ENCODE measurements at places on chromosomes 11 and 22. TPM values are rescaled to one million over a fixed set of nuclear protein-coding genes. Genes with fewer than 3 reads are reported as not detected.

GRCh38 chr11:44634401-44635281 is 69.2 kb downstream of the CD82 start:
- peak; percentile 68 for DNase-seq

SLC22A9 gene
- total RNA-seq, result not detected

ZFP91 gene
- 42.1 TPM for total RNA-seq

MMP7 gene
- total RNA-seq, result 2,825 TPM

- peak; percentile 65 for DNase-seq
Measured at GRCh38 chr11:132028380-132029240, 658.2 kb downstream of the NTM start.

APOL6 gene
- 37.9 TPM for total RNA-seq

DNA sequence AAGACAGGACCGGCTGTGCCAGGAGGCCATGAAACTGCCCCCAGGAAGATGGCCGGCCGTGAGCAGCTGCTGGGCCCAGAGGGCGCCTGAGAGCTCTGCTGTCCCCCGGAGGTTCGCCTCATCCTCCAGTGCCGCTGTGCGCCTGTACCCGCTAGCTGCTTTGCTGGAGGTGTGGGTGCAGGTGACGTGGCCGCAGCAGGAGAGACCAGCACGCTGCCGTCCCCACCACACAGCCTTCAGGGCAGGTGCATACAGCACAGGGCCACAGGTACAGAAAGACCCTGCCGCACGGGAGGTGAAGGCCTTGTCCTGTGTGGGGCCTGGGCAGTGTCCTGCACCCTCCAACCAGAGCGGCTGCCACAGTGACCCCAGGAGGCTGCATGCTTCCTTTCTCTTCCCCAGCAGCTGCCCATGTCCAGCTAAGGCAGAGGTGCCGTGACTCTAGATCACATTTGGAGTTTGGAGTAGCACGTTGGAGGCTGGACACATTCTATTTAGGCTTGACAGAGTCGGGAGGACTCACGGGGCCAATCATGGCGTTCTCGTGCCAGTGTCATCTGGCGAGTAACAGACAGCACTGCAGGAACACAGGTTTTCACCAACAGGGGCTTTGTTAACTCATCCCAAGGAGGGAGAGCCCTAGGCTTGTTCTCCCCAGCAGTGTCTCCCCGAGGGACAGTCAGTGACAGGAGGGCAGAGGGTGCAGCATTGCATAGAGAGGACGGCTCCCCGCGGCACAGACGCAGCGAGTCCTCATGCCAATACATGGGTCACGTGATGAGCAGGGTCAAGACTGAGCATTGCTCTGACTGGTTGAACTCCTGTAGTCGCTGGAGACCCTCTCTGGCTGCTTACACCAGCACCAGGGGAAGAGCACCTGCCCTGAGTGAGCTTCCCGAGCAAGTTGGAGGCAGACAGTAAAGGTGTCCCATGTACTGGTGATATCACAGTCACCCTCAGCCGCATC is 18.7 kb upstream of the PANX2 start:
- DNase-seq, result no peak

DNA sequence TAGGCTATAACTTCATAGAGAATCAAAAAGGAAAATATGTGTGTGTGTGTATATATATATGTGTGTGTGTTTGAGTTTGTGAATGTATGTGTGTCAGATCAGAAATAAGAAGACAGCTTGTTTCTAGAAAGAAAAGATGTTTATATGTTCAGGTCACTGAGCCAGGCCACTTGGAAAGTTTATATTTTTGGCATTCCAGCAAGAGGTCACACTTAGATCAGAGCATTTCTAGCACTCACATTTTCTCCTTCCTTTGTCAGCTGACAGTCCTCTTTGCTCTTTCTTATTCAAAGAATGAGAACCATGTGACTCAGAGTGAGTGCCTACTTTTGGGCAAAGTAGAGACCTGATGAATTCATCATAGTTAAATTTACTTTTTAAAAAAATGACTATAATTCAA is 22.9 kb downstream of the RAB38 start:
- peak; percentile 31 for DNase-seq

DNA sequence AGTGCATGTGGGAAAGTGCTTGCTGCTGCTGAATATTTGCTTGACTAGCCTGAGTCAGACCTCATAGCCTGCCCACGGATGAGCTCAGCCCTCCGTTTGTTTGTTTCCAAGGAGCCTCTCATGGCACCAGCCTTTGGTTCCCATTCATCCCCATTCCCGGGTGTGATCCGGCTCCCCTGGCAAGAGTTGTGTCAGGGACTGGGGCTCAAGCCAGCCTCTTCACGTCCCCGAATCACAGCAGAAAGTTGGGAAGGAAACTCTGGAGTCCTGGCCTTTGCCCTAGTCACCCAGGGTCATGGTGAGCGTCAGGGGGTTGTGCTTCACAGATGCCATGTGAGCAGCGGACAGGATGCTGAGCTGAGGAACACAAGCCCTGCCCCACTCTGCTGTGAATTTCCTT is 13.8 kb downstream of the SEC14L3 start:
- no peak for DNase-seq

DNA sequence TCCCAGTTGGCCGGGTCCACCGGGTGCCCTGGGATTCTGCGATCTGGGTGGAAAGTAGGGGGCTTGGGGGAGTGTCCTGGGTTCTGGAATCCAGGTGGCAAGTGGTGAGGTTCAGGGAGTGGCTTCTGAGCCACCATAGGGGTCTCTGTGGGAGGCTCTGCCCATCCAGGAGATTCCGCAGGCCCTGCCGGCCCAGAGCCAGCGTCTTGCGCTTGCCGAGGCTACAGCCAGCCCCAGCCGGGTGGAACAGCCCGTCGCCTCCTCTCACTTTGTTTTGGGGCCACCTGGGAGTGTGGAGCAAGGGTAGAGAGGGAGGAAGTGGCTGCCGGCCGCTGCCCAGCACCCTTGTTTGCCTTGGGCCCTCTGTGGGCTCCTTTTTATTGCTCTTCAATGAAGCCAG is 60.6 kb upstream of the PPP6R3 start:
- no peak for DNase-seq

DNA sequence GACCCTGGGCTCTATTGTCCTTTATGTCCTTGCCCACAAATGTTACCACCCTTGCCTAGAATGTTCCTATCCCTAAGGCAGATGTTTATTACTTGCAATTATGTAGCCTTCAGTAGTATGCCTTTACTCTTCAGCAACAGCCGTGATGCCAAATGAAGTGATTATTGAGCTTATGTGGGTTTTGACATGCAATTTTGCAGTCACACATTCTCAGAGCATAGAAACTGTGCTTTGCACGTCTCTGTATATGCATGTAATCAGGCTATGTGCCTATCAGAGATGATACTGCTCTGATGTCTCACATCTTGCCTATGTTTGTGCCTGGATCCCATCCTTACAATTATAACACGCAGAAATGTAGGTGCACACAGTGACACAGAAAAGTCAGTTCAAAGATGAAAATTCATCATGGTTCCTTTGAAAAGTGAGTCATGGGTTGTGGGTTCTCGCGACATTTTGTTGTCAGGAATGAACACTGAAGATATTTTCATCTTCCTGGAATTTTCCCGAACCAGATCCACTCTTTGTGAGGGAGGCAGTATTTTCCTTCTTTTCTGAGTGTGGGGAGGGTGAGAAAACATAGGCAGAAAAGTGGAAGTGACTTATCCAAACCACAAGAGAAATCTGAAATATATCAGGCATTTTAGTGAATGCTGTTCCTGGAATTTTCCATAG is 81.1 kb downstream of the BMAL1 start:
- DNase-seq, result no peak

OR8J1 gene
- total RNA-seq, result not detected

DNAL4 gene
- total RNA-seq, result 18.2 TPM

DNA sequence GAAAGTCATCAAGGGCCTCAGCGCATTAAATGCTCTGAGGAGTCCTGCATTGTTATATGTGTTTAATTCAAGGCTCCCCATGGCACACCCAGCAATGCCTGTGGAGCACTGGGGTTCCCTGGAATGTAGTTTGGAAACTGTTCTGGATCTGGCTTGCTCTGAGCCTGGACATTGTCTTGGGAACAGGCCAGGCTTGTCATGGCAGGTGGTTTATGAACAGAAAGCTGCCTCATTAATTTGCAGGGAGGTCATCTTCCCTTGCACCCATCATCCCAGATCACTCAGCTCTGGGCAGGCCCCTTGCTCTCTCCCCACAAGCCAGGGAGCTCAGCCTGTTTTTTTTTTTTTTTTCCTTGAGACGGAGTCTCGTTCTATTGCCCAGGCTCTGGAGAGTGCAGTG is 32.9 kb downstream of the RPS6KA4 start:
- DNase-seq, result no peak

FAM83F gene
- 4.6 TPM for total RNA-seq

DNA sequence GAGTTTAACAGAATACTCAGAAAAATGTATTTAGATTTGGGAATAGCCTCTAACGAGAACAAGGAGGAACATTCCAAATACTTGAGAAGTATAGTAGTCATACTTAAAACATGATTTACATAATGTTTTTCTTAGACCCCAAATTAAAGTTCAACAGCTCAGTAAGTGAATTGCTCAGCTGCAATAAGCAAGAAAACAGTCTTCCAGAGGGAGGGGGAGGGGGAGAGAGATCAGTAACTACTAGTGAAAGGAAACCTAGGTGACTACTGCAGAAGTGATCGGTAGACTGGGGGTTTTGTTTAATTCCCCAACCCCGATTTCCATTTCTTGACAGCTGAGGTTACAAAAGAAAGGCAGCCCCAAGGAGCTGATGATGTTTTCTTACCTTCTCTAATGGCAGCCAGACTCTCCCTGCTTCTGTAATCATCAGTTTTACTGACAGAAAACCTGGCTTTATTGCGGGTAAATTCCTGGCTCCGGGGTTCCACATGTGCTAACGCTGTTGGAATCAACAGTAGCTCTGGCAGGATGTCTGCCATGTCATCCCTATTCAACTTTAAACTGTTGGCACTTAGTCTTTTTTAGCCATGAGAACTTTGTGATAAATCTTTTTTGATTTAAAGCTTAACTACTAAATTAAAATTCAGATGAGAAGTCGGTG is 82.4 kb upstream of the BIRC3 start:
- DNase-seq, result no peak

DNA sequence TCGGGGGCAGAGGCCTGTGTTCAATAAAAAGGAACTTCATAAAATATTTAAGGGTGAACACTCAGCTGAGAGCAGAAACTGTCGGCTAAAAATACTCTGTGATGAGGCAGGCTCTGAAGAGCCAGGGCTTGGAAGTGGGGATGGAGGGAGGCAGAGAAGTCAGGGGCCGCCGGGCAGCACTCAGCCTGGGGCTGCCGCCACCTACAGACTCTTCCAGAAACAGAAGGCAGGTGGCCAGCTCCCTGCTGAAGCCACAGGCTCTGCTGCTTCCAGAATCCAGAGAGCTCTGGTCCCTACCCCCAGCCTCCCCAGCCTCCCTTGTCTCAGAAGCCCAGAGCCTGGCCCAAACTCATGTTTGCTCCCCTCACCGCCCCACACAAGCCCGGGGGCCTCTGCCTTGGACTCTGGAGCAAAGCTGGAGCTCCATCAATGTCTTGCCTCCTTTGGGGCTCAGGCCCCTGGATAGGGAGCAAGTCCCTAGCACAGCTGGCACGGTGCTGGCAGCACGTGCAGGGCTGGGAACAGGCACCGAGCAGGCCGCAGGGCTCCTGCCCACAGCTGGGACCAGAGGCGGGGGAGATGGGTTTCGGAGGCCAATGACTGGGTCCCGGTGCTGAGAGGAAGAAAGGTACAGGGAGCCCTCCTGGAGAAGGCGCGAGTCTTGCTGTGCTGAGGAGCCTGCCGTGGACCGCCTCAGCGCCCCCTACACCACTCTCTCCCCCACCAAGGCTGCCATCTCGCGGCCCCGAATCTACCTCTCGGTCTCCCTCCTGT is 8.2 kb downstream of the LRFN4 start:
- DNase-seq, result no peak

PDE3B gene
- total RNA-seq, result 1.3 TPM

LRRN4CL gene
- 0.17 TPM for total RNA-seq

- no peak for DNase-seq
Measured at GRCh38 chr11:85184721-85185120, 442.4 kb downstream of the DLG2 start.

TYR gene
- total RNA-seq, result not detected

MMP27 gene
- not detected for total RNA-seq

- DNase-seq, result no peak
Measured at GRCh38 chr11:57354699-57355098, 16.5 kb downstream of the P2RX3 start.

- DNase-seq, result no peak
Measured at GRCh38 chr22:23414727-23415489, 165.2 kb downstream of the IGLL1 start.

DNA sequence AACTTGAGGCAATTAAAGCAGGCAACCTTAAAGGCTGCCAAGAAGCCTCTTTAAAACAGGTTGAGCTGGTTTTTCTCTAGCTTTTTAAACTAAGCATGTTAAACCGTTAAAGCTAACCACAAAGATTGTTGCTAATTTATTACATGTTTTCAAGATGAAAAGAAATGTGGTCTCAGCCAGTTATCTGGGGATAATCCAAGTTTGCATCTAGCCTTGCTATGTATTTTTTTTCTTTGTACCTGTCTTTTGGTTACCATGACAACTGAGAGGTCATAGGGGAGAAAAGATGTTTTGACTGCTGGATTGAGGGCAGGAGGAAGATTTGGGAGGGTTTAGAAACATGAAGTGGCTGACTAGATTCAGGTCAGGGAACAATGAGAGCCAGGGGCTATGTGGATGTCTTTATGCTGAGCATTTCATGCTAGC is 19.2 kb upstream of the PGM2L1 start:
- DNase-seq, result peak; percentile 78

KCNJ5 gene
- not detected for total RNA-seq

DNA sequence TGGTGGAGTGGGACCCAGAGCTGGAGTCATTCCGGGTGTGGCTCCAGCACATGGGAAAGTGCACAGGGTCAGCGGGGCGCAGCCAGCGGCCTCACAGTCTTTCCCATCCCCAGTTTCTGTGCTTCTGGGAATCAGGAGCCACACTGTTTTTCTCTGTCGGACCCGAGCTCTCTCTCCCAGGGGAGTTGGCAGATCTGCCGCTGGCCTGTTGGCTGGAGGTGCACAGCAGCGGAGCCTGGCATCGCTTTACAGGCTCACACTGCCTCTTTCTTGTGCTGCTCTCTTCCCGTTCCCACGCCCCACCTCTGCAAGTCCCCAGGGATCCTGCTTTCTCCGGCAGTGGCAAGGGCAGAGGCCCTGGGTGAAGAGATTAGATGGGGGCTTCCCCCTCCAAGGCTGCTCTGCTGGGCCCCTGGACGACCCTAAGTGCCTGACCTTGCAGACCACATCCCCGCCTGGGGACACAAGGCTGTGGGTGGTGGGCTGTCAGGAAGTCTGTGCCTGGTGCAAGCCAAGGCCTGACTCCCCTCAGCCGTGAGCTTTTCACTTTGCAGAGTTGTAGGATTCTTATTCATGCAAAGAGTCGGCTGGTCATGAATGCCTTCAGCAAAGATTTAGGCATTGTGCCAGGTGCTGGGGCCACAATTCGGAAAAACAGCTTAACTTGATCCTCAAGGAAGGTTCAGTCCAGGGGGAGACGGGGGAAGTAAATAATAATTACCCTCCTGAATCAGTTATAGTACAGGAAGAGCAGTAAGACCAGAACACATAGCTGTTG is 116.3 kb downstream of the TIMP3 start:
- peak; percentile 15 for DNase-seq

GRCh38 chr11:3137486-3138177 is 27.5 kb downstream of the OSBPL5 start:
- no peak for DNase-seq

TMPRSS5 gene
- not detected for total RNA-seq

CDC45 gene
- 0.70 TPM for total RNA-seq

GRCh38 chr11:77517226-77517625 is 43.3 kb upstream of the PAK1 start:
- peak; percentile 12 for DNase-seq

MS4A4A gene
- not detected for total RNA-seq

FGF19 gene
- total RNA-seq, result not detected

Measured in renal cortical epithelial cell (primary cell).